ENCODE measurements at places on chromosomes 4 and X.

DNA sequence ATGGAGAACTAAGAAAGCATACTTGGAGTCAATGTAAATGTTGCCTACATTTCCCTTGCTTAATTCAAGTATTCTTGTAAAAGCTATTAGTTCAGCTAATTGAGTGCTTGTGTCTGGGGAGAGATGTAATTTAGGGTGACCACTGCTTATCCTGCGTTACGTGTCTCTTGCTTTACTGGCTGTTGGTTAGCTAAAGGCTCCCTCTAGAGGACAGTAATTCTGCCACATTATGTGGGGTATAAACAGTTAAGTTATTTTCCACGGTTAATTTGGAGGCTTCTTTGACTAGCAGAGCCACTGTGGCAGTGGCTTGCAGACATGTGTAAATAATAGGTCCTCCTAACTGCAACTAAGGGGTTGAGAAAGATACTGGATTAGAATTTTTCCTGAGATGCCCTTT lies 25.3 kb upstream of the NAF1 start:
- DNase-seq: no peak

- DNase-seq: no peak
These were observed 423 bp downstream of the RPL39 start for GRCh38 chrX:119790977-119791436.

DNA sequence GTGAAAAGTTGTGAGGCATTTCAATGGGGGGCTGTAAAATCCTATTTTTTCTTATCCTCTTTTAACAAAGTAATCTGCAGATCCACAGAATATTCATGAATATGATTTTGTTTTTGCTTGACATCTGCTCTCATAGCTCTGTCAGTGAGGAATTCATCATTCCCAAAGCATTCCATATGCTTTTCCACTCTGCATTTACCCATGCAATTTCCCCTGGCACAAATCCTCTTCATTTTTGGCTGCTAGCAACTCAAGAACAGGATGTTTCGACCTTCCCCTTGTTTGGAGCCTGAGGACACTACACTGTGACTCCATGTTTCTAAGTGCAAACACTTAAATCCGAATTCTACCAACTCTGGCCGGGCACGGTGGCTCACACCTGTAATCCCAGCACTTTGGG lies 48.5 kb downstream of the KLHL15 start:
- no peak for DNase-seq

- DNase-seq: no peak
These were observed 82.5 kb upstream of the PITX2 start for GRCh38 chr4:110705440-110705782.

- DNase-seq: no peak
These were observed 191.4 kb downstream of the PPP3CA start for GRCh38 chr4:101155945-101156344.
